ENCODE measurements at places on chromosomes 16 and 17.

GRCh38 chr16:78129349-78129748 lies 29.9 kb downstream of the WWOX start:
- no peak for DNase-seq

- DNase-seq: no peak
Observed at GRCh38 chr17:72971226-72971880, 121.1 kb downstream of the SLC39A11 start.

DNA sequence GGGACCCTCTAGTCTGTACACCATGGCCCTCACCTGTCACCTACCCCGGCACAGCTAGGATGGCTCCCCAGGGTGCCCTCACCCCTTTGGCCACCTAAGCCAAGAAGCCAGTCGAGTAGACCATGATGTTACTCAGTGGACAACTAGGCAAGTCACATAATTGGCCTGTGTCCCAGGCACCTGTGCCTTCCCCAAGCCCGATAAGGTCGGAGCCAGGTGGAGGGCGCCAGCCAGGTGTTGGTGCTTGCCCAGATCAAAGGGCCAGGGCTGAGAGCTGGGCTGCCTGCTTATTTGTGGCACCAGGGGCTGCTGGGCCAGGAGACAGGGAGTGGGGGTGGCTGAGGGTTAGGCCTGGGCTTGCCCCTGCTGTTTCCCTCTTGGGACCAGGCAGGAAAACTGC lies 16.8 kb downstream of the SPNS2 start:
- DNase-seq: no peak

DNA sequence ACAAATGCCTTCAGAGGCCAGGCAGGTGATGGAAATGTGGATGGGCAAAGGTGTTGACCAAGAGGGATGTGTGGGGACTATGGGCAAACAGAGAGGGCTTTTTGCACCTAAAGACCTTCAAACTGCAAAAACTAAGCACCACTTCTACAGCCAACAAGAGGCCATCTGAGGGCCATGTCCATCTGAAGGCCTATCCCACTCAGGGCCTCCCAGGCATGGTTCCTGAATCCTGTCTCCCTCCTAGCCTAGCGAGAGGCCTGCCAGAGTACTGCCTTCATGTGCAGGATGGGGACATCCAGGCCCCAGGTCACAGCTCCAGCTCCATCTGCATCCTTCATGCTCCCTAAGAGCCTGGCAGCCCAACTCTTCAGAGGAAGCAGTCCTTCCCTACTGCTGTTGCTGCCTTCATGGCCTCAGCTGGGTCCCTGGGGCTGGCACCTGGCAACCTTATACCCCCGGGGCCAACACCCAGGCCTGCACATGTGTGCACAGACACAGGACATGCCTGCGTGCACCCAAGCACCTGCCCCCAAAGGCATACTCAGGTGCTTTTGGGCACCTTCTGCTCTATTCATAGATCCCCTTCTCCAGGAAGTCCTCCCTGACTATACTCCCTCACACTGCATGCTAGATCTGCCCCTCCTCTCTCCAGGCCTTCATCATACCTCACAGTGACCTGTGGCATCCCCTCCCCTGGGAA lies 95.2 kb downstream of the C16orf78 start:
- no peak for DNase-seq

DNA sequence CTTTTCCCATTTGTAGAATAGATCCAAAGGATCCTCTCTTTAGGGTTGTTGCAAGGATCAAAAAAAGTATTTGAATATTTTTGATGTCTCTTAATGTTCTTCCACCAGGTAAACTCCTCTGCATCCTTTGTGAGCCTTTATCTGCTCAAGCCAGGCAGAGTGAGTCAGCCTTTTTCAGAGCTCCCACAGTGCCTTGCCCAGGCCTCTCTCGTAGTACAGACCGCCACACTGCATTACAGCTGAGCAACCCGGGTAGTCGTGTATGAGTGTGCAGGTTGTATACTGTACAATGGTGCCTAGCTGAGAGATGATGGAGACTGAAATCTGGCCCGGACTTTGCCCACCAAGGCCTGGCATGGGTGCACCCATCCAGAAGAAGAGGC lies 20.9 kb downstream of the RHBDL3 start:
- no peak for DNase-seq
